T-helper 1 cell (primary cell): ENCODE measurements at places on chromosomes 6 and 20.

DNA sequence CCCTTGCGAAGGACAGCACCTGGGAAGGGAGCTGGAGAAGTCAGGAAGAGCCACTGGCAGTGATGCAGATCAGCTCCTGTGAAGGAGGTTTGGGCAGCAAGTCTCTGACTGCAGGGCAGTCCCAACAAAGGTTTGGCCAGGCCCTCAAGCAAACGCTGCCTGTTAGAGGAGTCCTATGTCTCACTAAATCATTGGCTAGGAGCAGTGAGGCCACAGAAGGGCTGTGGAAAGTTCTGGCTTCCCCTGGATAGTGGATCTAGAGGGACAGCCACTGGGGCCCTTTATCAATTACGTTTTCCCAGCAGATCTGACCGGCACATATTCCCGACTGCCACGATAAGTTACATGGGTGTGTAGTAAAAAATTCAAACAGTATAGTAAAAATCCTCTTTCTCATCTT lies 2.5 kb downstream of the TTPAL start:
- DNase-seq, result no peak

DNA sequence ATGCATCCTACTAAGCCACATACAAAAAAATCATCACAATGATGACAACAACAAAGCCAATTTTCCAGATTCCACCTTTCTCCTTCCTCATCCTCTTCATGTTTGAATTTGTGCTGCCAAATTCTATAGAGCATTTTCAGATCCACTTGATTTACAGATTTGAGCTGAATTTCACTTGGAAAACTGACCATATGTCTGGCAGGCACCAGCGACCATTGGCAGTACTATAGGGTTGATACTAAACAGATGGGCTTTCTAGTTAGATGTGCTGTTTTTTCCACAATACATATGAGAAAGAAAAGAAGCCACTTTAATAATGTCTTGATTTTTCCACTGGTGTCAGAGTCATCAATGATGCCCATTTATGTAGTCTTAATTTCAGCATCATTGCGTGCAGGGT lies 127.0 kb downstream of the PHACTR3 start:
- no peak for DNase-seq

GRCh38 chr20:51641866-51642265 lies 99.3 kb upstream of the NFATC2 start:
- no peak for DNase-seq

DNA sequence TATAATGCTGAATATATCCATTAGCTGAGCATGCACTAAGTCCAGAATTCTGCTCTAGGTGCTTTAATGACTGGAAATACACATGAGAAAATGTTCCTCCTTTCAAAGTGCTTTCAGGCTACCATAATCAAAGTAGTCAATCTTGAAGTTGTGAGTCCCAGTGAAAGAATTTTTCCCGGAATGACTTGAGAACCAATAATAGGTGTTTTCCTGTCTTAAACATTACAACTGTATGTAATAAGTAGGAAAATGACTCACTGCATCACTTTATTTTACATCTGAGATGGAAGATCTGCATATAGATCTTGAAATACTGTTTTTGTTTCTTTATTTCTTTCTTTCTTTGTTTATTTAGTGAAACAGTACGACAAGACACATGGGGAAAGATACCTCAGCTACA lies 437.4 kb upstream of the JAG1 start:
- DNase-seq, result no peak

GRCh38 chr6:100998111-100998510 lies 117.0 kb upstream of the ASCC3 start:
- DNase-seq, result no peak

DNA sequence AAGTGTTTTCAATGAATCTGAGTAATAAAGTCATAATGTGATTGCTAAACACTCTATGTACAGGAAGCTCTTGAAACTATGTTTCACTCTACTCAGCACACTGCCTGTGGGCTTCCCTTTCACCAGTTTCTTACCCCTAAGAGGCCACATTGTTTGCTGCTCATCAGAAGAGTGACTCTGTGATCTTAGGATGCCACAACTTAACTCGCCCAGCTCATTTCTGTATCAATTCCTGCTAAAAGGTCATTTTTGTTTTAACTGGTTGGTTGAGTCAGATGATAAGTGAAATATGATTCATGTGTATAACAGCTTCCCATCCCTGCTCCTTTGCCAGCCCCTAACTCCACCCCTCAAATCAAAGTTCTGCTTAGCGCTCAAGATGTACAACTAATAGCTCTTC lies 9.8 kb upstream of the NDUFAF4 start:
- DNase-seq, result no peak

- peak; percentile 37 for DNase-seq
These were observed 23.2 kb upstream of the AKIRIN2 start for GRCh38 chr6:87724983-87725811.

GRCh38 chr6:111975466-111975865 lies 78.4 kb upstream of the CCN6 start:
- no peak for DNase-seq

DNA sequence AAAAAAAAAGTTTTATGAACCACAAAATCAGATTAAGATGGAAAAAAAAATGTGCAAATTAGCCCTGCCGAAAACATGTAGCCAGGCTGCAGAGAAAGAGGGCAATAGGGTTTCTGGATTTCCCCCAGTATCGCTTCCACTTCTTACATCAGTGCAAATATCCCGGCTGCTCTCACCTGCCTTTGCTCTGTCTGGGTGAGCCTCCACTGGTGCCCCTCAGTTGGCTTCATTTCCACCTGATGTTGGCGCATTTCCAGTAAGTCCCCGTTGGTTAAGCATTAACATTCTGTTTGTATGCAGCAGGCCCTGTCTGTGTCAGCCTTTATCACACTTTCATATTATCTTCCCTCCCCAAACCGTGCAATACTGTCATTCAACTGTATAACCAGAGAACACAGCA lies 215.1 kb downstream of the CBLN4 start:
- no peak for DNase-seq

- DNase-seq, result no peak
These were observed 202.3 kb downstream of the OGFRL1 start for GRCh38 chr6:71490876-71491275.

DNA sequence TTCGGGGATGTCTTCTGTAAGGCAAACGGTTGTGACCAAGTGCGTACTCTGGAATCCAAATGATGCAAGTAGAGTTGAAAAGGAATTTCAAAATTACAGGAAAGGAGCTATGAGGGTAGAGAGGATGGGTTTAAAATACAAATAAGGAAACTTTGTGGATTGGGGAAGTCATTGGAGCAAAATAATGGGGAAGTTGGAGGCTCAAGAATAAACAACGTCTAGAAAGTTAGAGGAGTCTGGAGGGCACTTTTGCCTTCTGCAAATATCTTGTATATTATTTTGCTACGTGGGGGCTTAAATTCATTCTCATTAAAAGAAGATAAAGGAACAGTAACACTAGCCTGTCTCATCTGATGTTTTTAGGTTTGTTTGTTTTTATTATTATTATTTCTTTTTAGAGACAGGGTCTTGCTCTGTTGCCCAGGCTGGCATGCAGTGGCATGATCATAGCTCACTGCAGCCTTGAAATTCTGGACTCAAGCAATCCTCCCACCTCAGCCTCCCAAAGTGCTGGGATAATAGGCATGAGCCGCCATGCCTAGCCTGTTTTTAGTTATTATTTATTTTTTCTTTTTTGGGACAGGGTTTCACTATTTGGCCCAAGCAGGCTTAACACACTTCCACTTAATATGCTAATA lies 55.0 kb upstream of the TNFAIP3 start:
- DNase-seq, result no peak

DNA sequence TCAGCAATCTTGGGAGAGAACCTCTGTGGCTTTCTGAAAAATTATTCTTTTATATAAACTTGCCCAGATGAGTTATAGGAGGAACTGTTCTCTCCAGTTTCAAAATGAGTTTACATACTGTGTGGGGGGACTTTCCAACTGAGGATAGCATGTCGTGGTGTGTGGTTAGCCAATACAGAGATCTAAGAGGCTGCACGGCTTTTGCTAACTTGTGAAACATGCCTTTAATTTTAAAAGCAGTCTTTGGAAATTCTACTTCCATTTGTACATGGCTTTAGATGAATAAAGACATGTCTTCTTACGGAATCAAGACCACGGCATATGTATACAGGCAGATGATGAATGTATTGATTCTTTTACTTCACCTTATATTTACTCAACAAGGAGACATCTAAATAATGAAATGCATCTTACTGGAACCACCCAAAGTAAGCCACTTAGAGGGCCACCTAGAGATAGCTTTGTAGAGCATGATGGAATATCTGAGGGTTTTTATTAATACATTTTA lies 39.8 kb downstream of the HIVEP1 start:
- DNase-seq, result peak; percentile 13

DNA sequence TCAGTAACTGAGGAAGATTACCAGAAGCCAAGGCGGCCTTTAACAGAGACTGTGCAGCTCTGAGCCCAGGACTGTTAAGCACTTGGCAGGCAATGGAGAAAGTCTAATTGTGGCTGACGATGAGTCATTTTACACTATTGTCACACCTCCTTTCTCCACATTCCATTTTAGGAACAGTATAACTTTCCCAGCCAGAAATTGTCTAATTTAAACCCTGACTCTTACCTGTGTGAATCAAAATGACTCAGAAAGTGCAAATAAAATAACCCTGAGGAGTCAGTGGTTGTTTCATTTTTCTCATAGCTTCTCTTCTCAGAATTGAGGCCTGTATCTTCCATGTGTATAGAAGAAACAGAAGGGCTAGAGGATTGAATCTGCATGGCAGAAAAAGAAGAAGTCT lies 40.0 kb upstream of the OPN5 start:
- no peak for DNase-seq

- no peak for DNase-seq
These were observed 65.3 kb downstream of the NRSN1 start for GRCh38 chr6:24191346-24191745.

DNA sequence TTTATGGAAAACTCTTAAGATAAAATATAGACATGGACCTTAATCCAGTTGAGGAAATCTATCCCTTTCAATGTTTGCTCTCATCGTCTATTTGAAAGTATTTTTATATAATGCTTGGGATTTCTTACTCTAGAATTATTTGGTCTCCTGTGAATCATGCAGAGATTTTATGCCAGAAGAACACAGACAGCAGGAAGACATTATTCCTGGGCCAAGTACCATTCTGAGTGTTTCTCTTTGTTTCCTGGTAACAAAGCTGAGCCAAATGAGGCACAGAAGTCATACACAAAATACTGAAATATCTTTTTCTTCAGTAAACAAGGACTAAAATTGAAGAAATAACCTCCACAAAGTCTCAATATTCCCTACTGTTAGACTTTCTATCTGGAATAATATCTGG lies 538.2 kb upstream of the EYS start:
- DNase-seq, result no peak

DNA sequence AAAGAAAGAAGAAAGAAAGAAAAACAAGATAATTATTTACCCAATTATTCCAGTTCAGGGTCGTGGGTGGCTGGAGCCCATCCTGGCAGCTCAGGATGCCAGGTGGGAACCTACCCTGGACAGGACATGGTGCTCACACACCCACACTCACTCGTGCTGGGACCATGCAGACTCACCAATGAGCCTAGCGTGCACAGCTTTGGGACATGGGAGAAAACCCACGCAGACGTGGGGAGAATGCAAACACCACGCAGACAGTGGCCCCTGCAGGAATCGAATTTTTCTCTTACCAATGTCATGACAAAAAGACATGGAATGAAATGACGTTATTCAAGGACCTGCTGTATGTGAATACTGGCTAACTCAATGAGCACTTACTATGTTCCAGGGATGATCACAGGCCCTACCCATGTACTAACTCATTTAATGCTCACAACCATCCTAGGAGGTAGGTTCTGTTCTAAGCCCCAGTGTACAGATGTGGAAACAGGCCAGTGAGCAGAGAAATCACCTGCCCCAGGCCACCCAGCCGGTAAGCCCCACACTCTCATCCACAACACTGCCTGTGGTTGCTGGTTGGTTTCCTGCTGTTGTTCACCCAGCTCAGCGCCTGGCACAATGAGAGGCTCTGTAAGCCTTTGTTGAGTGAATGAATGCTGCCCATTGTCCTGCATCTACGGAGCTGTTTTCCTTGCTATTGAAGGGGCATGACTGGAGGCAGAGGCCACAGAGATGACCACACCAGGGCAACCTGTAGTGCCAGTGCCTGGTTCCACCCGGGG lies 6.8 kb upstream of the PI16 start:
- no peak for DNase-seq

DNA sequence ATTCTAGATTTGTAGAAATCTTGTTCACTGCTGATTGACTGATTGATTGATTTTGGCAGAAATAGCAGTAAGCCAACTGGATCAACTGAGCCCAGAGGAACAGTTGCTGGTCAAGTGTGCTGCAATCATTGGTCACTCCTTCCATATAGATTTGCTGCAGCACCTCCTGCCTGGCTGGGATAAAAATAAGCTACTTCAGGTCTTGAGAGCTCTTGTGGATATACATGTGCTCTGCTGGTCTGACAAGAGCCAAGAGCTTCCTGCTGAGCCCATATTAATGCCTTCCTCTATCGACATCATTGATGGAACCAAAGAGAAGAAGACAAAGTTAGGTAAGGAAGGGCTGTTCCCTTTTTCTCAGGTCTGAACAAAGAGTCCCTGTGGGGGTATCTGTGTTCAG lies 31.2 kb downstream of the TREML1 start:
- DNase-seq, result no peak

DNA sequence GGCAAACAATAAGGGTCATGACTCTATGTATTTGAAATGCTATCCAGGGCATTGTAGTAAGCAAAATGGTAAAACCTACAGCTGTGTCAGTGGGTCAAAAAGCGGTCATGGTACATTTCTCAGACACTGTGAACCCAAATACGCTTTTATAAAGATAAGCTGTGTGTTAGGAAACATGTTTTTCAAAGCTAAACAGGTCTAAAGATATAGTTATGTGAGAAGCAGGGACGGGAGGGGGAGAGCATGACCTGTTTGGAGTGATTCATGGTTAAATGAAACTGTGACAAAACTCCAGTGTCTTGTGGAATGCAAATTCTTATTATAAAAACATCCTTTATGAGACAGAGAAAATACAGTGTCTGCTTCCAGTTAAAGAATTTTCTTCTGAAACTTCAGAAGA lies 205.4 kb upstream of the BMP2 start:
- no peak for DNase-seq

- no peak for DNase-seq
These were observed 73.8 kb upstream of the ISM1 start for GRCh38 chr20:13147071-13147963.

- no peak for DNase-seq
These were observed 69.7 kb downstream of the DLL1 start for GRCh38 chr6:170221052-170221752.

DNA sequence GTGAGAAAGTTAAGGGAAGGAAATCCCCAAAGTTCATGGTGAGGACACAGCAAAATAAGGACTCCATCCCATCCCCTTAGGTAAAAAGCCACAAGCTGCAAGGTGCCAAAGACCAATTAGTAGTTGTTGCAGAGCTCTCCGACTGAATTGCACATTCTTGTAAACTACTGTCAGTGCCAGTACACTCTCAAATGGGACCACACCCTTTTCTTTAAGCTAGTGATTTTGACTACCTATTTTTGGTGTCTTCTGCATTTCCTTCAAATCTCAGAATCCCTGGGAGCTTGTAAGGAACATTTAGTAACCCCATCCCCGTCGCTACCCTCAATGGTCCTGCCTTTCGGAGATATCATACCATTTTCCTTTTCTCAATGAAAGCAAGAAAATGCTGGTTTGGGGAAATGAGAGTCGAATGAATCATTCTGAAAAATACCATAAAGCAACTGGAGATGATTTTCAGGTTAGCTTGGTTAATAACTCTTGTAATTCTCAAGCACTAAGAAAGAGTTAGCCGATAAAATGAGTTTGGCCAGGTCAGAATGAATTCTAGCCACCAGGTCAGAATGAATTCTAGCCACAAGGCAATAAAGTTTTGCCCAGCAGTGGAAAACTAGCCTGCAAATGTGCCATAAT lies 5.2 kb upstream of the HMGN3 start:
- no peak for DNase-seq

GRCh38 chr6:25966711-25967110 lies 4.1 kb downstream of the TRIM38 start:
- no peak for DNase-seq
